ENCODE measurements at places on chromosomes 2 and 18. TPM values are rescaled to one million over a fixed set of nuclear protein-coding genes. Genes with fewer than 3 reads are reported as not detected.

C2orf92 gene
- total RNA-seq: 8.5 TPM

DNA sequence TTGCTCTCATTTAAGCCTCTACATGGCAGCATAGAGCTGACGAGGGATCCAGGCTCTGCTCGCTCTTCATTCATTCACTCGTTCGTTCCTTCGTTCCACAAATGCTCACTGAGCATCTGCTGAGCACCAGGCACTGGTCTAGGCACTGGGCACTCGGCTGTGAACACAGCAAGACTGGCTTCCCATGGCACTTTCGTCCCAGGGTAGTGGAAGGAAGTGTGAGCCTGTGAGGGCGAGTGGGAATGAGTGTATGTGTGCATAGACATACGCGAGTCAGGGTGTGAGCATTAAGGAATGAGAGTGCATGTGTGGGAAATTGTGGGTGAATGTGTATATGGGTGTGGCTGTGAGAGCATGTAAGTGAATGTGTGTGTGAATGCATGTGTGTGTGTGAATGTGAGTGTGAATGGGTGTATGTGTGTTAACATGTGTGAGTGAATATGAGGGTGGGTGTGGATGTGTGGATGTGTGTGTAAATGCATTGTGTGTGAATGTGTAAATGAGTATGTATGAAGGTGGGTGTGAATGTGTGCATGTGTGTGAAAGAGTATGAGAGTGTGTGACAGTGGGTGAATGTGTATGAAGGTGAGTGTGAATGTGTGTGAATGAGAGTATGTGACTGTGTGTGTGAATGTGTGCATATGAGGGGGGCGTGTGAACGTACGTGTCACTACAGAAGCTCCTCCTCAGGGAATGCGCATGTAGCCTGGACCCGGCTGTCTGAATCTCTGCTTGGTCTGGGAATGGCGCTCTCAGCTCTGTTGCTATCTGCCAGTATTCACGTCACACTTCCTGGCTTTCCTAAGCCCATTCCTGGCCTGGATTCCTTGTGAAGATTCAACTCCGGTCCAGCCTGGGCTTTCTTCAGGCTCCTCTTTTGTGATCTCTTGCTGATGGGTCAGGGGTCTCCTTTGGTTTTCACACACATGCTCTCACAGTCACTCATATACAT is 28.8 kb downstream of the SNORC start:
- DNase-seq: peak; percentile 52

GRCh38 chr2:20752293-20752692 is 70.6 kb downstream of the LDAH start:
- no peak for DNase-seq

DNA sequence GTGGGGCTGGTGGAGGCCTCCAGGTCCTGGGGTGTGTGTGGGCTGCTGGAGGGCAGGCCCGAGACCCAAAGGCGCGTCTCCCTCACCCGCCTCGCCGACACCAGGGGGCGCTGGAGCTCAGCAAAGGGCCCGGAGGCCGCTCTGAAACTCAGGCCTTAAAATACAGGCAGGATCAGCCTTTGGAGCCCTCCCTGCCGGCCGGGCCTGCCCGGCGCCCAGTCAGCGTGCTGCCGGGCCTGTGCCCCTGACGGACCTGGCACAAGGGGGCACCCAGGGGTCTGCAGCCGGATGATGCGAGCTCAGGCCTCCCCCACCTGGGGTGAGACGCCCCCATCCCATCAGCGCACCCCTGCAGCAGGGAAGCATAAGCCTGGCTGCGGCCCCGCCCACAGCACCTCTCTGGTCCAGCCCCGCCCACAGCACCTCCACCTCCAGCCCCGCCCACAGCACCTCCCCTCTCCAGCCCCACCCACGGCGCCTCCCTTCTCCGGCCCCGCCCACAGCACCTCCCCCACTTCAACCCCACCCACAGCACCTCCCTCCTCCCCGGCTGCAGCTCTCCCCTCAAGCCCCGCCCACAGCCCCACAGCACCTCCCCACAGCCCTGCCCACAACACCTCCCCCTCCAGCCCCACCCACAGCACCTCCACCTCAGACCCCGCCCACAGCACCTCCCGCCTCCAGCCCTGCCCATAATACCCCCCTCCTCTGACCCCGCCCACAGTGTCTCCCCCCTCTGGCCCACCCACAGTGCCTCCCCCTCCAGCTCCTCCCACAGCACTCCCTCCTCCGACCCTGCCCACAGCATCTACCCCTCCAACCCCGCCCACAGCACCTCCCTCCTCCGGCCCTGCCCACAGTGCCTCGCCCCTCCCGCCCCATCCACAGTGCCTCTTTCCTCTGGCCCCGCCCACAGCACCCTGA is 92.8 kb upstream of the OTOS start:
- peak; percentile 65 for DNase-seq

DNA sequence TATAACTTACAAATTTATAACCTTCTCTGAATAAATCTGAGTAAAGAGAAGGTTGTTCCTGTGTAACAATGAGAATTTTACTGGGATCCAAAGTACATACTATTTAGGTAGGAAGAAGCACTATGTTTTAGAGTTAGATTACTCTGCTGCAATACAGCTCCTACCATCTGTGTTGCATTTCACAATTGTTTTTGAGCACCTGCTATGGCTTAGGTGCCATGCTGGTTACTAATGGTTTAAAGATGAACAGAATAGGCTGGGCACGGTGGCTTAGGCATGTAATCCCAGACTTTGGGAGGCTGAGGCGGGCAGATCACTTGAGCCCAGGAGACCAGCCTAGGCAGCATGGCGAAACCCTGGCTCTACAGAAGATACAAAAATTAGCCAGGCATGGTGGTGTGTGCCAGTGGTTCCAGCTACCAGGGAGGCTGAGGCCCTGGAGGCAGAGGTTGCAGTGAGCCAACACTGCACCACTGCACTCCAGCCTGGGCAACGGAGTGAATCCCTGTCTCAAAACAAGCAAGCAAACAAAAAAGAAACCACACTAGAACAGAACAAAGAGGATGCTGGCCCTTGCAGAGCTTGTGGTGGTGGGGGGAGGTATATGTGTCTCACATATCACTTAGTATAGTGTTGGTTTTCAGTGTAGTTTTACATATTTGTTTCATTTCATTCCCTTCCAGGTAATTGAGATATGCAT is 56.7 kb downstream of the SPTBN1 start:
- DNase-seq: no peak

GRCh38 chr2:212030709-212031108 is 507.9 kb downstream of the ERBB4 start:
- no peak for DNase-seq

DNA sequence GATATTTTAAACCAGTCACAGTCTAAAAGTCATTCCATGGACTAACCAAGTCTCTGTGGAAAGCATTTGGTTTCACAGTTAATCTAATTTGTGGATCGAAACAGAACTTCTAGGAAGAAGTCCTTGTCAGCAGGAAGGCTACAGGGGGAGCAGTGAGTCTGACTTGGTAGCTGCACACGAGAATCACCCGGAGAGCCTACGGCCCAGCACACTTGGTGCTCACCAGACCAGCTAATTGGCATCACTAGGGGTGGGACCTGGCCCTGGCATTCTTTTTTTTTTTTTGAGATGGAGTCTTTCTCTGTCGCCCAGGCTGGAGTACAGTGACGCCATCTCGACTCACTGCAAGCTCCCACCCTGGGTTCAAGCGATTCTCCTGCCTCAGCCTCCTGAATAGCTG is 97.7 kb downstream of the ZNF532 start:
- DNase-seq: no peak

DNA sequence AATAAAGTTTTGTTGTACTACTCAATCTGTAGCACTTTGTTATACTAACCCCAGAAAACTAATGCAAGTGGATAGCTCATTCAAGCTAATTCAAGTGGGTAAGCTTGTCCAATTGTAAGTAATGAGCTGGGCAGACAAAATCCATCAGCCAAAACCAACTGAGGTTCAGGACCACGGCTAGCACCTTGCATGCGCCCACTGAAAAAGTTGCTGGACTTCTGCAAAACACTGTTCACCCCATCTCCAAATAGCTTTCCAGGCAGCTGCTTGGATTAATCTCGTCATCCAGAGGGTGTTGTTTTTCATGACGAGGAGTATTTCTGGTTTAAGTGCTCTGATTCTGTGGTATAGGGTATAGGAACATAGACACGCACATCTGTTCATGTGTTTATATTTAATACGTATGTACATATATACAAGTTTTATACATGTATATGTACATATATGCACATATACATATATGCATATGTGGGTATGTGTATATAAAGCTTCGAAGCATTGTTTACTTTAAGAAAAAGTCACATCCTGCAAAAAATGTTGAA is 307.5 kb downstream of the GALR1 start:
- no peak for DNase-seq

DNA sequence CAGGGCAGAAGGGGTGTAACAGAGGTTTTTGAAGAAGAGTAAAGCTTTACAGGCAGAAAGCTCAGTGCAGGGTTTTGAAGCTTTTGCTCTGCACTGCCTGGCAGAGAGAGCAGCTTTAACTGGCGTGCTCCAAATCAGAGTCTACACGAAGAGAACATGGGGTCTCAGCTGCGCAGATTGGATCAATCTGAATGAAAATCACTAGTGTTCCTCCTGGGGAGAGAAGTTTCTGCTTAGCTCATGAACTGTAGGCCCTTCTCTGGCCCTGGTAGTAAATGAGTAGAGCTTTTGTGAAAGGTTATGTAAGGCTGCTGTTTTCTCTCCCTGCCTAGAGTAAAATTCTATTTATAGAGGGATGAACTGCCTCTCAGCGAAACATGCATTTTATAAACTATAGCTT is 13.6 kb downstream of the DCC start:
- no peak for DNase-seq

DNA sequence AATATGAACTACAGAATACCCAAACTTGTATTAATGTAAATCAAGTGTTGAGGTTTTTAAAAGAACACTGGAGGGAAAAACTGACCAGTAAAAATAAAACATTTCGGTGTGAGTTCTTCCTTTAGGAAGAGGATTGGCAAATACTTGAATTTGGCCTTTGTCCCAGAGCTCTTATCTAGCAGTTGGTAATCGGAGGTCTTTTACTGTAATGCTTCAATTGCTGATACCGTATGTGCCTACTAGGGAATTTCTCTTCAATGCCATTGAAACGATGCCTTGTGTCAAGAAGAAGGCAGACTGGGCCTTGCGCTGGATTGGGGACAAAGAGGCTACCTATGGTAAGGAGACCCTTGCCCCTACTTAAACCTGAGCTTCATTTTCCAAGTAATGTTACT is 4.1 kb downstream of the RRM2 start:
- DNase-seq: peak; percentile 67

All from astrocyte (in vitro differentiated cells and primary cell).